ENCODE measurements at places on chromosomes 4 and X.

GRCh38 chrX:134484039-134484438 is 24.1 kb downstream of the HPRT1 start:
- DNase-seq, result no peak

DNA sequence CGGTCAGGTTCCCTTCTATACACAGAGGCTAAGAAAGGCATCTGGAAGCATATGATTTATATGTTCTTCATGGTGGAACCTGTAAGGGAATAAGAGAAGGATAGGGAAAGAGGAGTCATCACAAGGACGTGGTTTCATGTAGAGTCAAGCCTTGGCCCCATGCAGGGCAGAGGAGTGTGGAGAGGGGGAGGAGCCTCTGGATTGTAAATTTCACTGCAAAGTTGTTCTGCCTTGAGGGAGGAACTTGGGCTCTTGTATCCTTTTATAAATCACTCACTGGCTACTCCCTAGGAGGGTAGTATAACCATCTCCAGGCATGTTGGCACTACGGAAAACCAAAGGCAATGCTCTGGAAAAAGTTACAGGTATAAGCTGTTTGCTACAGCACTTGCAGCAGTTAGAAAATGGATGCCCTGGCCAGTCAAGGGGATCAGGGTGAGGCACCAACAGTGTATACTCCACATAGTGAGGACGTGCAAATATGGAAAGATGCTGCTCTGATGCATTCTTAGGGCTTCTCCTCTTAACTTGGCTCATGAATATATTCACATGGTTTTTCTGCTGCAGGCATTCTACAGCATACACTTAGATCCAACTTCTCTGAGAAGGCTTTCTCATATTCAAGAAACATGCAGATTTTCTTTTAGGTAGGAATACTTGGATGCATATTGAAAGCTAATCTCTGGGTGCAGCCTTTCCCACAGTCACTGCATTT is 60.3 kb upstream of the ZNF81 start:
- no peak for DNase-seq

DNA sequence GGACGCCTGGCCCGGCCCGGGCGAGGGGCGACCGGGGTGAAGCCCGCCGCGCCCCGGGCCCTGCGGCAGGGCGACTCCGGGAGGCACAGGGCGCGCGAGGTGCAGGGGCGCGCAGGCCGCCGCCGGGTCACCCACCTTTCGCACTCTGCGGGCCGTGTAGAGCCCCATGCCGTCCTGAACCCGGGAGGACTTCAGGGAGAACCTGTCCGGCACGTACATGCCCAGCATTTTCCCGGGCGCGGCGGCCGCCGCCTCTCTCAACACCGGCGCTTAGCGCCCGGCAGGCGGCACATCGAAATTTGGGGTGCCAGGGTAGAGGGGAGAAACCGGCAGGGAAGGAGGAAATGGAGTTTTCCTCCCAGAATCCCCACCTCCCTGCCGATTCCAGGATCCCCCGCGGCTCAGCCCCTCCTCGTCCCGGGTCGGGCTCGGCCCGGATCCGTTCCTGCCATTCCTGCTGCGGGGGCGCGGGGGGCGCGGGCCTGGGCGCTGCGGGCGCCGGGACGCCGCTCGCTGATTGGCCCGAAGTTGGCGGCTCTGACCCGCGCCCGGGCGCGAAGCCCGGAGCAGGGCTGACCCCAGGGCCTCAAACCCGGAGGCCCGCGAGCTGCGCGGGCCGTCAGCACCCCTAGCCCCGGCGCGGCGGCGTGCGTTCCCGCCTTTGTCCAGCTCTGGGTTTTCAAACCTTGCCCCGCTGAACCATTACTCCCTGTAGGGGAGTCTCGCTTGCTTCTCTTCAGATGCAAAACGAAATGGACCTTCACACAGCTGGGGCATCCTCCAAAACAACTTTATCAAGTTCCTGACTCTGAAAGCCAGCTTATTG is at the start of gene PRDM5:
Gene PRDM5 (minus strand): TSS at position 346 of the 826 bp plus-strand sequence. CDS start 118 bp downstream, at position 228.
- DNase-seq, result no peak

DNA sequence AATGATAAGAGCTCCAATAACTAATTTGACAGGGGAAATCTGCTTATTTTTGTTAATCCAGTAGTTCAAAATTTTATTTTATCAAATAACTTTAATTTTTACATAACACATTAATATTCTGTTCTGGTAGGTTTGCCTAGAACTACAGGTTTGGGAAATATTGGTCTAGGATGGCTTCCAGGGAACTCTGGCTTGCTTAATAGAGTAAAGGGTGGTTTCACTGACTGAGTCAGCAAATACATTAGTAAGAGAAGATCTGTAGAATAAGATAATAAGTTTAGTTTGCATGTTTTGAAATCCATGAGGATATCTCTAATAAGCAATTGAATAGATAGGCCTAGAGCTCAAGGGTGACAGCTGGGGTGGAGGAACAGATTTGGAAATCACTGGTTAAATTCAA is 500.7 kb downstream of the ZNF674 start:
- DNase-seq, result no peak

DNA sequence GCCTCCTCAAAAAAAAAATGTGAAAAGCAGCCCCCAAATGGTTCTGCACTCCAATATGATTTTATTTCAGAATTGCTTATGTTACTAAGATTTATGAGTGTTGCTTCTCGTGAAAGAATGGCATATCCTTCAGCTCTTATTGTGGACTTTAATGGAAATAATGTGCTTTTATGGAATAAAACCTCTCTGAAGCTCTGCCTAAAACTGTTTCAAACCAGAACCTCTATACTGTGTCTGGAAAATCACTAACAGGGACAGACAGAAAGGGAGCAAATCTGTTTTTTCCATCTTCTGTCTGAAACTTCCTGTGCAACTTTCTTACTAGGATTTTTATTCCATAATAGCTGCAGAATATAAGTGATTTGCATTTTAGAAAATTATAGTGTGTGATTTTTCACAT is 493.1 kb downstream of the ANKRD50 start:
- no peak for DNase-seq

DNA sequence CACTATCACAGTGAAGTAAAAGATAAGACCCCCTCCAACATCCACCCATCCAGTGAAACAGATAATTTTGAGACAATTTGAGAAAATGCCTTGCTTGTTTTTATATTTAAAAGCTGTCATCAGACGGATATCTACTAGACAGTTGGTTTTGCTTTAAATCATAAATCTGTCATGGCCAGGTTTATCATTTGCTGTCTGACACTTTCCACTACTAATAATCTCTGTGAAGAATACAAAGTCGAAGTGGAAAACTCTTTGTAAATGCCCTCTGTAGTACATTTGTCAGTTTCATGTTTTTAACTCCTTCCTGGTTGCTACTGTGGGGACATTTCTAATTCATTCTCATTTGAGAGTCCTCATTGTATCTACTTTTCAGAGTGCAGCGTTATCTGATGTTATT is 1606.2 kb upstream of the PCDH7 start:
- no peak for DNase-seq

GRCh38 chr4:88327665-88328064 is 43.3 kb upstream of the PPM1K start:
- no peak for DNase-seq

GRCh38 chr4:55183926-55184599 is 58.7 kb upstream of the KDR start:
- no peak for DNase-seq

GRCh38 chrX:103431316-103431715 is 55.0 kb downstream of the BEX3 start:
- no peak for DNase-seq

- no peak for DNase-seq
These were observed 22.9 kb downstream of the AWAT2 start for GRCh38 chrX:70026851-70027200.

GRCh38 chrX:10486373-10486772 is 134.0 kb downstream of the MID1 start:
- no peak for DNase-seq

DNA sequence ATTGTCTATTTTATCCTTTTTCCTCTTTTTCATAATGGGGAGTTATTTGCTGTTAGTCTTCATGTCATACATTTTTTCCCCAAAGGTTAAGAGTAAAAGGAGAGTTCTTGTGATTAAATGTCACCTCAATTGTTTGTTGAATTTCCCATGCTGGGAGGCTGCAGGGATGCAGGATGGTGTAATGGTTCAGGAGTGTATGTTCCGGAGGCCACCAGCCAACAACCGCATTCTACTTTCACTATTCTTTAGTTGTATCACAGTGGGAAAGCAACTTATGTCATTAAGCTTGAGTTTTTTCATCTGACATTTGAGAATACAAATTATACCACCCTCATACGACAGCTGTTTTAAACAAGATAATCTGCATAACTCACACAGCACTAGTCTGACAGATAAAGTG is 15.4 kb downstream of the AFP start:
- no peak for DNase-seq

DNA sequence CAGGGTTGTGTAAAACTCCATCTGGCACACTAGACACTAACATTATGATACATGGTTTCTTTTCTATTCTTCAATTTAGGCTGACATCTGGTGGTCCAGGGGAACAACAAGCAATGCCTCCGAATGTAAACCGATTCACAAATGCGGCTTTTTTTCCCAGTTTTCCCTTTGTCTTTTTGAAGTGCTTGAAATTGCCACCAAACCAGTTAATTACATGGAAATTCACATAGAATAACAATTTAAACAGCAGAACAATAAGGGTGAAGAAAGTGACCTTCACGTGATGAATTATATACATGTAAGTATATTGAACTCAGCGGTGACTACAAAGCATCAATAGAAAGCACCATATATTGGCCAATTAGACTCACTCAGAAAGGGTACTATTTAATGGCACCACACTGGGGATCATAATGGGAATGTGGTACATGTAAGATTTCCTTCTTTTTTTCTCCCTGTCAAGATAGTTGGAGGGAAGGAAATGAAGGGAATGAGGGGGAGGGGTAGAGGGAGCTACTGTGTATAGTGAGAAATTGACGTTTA is 103.9 kb downstream of the MMRN1 start:
- DNase-seq, result peak; percentile 14

DNA sequence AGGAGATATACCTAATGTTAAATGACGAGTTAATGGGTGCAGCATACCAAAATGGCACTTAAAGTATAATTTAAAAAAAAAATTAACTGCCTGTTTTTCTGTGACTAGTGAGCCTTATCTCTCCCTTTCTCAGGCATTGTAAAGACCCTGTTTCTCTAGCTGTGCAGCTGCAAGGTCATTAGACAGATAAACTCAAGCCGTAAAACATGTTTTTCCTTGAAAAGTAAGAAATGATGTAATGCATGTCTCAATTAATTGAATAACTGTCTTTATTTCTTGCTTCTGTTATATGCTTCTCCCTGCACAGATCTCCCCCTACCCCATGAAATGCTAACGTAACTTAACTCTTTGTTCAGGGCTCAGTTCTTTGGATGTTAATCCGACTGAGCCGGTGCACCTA is 10.5 kb downstream of the TBC1D19 start:
- DNase-seq, result no peak

DNA sequence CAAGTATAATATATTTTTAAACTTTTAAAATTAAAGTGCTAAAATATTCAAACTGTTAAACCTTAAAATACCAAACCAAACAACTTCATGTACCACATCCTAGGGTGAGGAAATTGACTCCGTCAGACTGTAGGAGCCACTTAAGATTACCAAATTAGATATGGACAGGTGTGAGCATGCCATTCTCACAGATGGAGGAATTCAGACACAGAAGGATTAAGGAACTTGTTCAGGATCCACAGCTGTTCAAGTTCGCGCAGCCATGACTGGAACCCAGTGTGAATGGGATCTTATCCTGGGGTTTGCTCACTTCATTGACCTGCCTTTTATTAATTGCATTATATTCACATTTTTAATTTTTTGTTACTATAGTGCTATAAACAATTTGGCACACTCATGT is 224.9 kb upstream of the PCDH7 start:
- DNase-seq, result no peak

DNA sequence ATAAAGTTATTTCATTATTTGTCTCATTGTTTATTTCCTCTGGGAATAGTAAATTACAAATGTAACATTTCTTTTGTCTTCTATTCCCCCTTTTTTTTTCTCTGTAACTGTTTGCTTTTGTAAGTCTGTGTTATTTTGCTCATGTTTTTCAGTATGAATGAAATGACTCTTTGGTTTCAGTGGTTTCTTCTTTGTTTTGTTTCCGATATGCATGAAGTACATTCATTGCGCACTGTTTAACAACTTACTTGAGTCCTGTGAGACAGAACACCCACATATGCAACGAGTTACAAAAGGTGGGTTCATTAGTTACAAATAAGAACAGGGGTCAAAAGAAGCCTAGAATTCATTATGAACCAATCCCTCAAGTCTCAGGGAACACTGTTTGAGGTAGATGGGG is 175.0 kb upstream of the UGT8 start:
- DNase-seq, result no peak

DNA sequence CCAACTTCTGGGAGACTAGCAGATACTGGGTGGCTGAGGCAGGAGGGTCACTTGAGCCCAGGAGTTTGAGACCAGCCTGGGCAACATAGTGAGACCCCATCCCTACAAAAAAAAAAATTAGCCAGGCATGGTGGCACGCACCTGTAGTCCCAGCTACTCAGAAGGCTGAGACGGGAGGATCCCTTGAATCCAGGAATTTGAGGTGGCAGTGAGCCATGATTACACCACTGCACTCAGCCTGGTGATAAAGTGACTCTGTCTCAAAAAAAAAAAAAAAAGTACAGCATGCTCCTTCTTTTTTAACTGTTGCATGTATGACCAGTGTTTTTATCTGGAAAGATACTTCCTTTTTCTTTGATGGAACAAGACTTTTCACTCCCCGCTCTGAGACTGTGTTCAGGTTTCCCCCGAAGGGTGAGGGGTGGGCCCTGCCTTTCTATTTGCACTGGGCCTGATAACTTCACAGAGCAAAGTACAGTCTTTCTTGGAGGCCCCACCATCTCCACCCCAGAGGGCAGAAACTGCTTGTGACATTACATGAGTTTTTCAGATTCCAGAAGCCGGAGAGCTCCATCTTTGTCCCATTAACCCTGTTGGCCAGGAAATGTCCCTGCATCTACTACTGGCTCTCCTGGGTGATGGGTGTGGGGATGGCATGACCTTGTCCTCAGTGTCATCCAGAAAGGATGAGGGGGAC is 35.2 kb downstream of the NYX start:
- no peak for DNase-seq

GRCh38 chrX:2533424-2533823 is 32.6 kb upstream of the DHRSX start:
- DNase-seq, result no peak

DNA sequence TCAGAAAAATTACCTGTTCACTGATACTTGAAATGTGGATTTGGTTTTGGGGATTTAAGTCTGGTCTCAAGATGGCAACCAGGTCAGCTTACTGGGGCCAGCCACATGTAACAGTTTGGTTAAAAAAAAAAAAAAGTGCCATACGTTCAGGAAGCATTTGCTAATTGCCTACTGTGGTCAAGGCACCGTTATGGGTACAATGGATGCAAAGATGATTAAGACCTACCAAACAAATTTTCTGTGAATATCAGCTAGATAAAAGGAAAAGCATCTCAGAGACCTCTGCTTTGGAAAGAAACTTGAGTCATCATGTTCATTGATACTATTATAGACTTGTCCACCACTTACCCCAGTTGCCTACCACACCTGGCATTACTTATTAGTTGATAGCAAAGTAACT is 80.9 kb downstream of the FNIP2 start:
- DNase-seq, result no peak

GRCh38 chrX:3815896-3816664 is 102.6 kb upstream of the PRKX start:
- DNase-seq, result peak; percentile 20

GRCh38 chrX:110374559-110374958 is 15.9 kb downstream of the RTL9 start:
- DNase-seq, result no peak

Data from NCI-H2171 (cell line).